ENCODE measurements at places on chromosomes 12 and 14. TPM values are rescaled to one million over a fixed set of nuclear protein-coding genes. Genes with fewer than 3 reads are reported as not detected.
A peak's percentile ranks its signal among the peaks of the same experiment; 100 is the strongest.

TAS2R42 gene
- not detected for total RNA-seq

PRR4 gene
- total RNA-seq, result 0.77 TPM

NPFF gene
- not detected for total RNA-seq

TSPAN9 gene
- total RNA-seq, result 35.2 TPM

TBC1D30 gene
- 0.26 TPM for total RNA-seq

GRCh38 chr12:49089821-49090773 is 4.5 kb downstream of the DHH start:
- peaks cover 20% of the 10 kb centered on the region for H3K27me3 ChIP-seq
- peak overlapping the region; percentile 36 for H3K4me3 ChIP-seq
- no peaks in the 10 kb centered on the region for H3K36me3 ChIP-seq
- no peak overlapping the region for H3K27ac ChIP-seq
